ENCODE measurements at places on chromosomes 7 and 10.

DNA sequence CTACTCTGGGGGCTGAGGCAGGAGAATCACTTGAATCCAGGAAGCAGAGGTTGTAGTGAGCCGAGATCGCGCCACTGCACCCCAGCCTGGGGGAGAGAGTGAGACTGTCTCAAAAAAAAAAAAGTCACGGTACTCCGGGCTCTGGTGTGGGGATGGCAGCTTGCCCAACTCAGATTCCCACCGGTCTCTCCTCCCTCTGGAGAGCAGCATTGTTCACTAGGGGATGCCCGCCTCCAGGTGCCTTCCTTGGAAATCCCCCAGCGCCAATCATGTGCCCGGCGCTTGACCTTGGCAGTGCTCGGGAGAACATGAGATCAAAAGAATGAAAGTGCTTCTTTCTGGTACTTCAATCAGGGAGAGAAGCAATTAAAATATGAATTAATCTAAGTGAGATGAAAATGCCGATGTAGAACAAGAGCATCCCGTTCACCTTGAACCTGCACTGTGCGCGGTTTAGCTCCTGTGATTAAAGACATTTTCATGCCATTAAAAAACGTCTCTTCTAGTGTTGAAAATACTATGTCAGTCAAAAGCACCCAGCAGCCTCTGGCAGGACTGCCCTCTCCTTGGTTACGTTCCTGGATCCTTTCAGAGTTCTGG, 1127.3 kb upstream of the AUTS2 start:
- no peak for DNase-seq

- DNase-seq = no peak
Observed at GRCh38 chr10:5560142-5560816, 35.5 kb downstream of the CALML3 start.

DNA sequence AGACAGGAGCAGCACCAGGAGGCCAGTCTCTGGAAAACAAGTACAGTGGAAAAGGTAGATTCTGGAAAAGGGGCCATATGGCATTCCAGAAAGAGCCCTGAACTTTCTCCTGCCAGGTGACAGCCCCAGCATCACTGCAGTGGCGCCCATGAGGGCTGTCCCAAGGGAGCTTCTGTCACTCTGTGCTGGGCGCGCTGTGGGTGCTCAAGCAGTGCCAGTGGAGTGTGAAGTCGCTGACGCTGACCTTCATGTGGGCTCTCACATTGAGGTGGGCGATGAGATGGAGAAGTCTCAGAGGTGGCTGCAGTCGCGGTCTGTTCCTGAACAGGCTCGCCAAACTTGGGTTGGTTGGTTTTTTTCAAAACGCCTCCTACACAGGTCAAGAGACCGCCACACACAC, 38.2 kb downstream of the FKBP6 start:
- no peak for DNase-seq

- no peak for DNase-seq
Observed at GRCh38 chr10:127157089-127157488, 39.3 kb downstream of the INSYN2A start.

DNA sequence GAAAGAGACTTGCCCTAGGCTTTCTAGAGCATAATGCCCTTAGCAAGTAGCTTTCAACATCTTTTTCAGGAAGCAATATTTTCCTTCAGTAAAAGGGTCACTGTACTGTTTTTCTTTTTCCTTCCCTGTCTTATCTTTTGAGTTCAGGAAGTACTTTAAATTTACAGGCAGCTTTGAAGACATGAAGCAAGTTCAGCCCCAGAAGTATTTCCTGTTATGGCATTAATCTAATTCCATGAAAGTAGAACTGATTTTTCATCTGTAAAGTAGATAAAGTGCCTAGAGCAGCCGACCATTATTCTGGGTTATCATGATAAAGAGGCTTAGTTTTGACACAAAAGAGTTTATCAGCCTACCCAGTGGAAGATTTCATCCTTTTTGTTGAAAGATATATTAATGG, 288.2 kb downstream of the ADK start:
- no peak for DNase-seq

GRCh38 chr7:95766086-95766485, 6.3 kb upstream of the DYNC1I1 start:
- no peak for DNase-seq

GRCh38 chr10:1369197-1369596, 313.0 kb downstream of the WDR37 start:
- DNase-seq = no peak

DNA sequence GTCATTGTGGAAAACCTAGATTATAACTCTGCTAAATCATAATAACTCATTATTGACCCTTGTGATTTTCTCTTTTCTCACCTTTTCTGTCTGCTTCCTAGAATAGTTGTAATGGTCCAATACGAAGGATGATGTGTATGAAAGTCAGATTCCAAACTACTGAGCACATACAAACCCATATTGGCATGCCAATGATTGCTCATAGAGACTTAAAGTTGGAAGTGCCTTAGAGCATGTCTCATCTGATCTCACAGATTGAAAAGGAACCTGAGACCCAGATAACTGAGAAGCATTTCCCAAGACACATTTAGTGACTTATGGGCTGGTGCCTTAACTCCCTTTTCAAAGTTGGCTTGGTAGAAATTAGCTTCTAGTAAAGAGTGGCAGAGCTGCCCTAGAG, 594.3 kb downstream of the REEP3 start:
- DNase-seq = no peak

- no peak for DNase-seq
Observed at GRCh38 chr7:25187932-25188331, 40.4 kb downstream of the NPVF start.

DNA sequence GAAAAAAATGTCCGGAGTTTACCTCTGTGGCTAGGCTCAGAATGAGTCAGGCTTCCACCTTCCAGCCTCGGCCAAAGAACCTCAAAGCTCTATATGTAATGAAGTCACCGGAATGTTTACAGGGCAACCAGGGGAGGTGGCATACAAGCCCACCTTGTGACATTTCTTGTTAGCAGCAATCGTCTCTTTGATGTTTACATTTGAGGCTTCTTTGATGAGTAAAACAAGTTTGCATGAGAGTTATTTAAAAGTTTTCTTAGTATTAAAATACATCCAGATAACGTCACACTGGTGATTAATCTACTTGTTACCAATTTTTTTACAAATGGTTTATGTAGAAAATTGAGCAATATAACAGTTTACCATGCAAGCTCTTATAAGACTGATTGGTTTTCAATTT, 133.1 kb upstream of the ADAM12 start:
- DNase-seq = no peak

DNA sequence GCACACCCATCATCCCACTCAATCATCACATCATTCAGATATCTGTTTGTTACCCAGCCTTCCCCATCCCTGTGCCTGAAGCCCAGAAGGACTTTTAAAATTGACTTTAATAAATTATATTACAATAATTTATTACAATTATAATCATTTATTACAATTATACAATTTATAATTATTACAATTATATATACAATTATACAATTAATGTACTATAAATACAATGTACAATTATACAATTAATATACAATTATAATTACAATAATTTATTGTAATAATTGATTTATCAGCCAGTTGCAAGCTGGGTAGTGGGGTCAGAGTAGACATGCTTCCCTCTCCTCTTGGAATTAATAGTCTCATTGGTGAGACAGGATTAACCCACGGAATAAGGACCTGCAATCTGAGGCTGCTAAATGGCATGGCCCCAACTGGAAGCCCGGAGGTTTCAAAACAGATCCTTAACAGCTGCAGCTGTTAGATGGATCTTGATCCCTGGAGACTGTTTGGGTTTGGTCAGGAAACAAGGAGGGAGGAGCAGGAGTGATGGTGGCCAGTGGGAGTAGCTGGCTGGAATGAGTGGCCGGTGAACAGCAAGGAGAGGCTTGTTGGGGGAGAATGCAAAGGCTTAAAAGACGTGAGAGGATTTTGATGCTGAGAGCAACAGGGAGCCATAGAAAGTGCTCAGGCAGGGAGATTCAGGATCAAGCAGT, 402.8 kb upstream of the PODXL start:
- DNase-seq = no peak

DNA sequence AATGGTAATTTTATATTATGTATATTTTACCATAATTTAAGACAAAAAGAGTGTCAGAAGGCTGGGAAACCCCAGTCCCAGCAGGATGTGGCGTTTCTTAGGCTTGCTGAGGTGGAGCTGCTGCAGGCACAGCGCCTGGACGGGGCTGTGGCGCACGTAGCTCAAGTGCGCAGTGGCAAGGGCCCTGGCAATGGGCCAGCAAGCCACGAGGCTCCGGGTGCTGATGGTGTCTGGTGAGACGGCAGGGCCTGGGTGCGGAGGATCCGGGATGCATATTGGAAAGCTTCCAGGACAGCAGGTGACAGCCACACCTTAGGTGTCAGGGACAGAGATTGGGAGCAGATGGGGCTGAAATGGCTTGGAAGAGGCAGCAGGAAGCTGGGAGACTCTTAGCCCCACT, 37.2 kb downstream of the CLEC2L start:
- no peak for DNase-seq

- peak; percentile 60 for DNase-seq
Observed at GRCh38 chr10:57657164-57657765, 610.4 kb downstream of the IPMK start.

DNA sequence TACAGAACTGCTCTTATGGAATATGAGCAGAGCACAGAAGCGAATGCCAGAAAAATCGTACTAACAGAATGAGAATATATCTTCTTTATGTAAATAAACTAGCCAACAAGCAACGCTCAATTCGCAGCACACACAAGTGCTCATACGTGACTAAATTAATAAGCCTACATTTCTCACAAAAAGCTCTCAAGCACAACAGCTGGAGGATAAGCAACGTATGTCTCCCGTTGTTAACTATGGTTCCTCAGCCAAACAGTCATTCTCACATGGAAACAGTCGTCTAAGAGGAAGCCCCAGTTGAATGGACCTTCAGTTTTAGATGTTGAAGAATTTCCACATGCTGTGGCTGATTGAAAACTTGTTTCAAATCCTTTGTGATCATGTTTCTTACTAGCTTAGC, 110.4 kb downstream of the PKD1L1 start:
- DNase-seq = no peak

Data from nephron progenitor cell (in vitro differentiated cells).